Eye (tissue), 1 donor: ENCODE measurements at places on chromosomes 5 and 9.
A peak's percentile ranks its signal among the peaks of the same experiment; 100 is the strongest.

DNA sequence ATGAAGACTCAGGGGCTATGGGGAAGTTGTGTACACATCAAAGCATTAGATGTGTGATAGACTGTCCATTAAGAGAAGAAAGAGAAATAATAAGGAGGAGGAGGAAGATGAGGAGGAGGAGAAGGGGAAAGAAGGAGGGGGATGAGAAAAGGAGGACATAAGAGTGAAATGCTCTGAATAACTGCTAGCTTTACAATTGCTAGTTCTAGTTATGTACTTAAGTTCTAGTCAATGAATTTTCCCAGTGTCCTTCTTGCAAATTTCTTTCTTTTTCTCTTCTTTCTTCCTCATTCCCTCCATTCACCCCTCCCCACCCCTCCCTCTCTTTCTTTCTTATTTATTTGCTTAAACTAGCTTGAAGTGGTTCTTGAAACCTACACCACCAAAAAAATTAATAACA lies 534.9 kb upstream of the GRAMD2B start:
- DNase-seq, result no peak

- DNase-seq, result no peak
These were observed 201.9 kb upstream of the ISL1 start for GRCh38 chr5:51181208-51181894.

- no peak for DNase-seq
These were observed 11.9 kb downstream of the CARTPT start for GRCh38 chr5:71731015-71731414.

DNA sequence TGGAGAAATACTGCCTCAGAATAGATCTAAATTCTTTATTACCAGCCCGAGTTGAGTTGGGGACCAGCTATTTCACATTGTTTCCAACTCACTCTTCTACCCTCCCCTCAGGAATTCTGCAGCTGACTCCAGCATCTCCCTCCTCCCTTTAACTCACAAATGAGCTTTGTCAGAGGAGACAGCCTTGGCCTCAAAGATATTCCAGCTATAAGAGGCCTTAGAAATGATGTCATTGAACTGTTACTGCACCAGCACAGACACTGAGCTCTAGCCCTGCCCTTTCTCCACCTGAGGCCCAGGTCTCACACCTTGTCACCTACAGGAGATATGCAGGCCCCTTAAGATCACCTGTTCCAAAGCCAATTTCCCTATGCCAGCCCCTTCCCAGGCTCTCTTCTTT lies 78.4 kb upstream of the ATP10B start:
- DNase-seq, result peak; percentile 88

GRCh38 chr5:22649074-22649473 lies 204.1 kb downstream of the CDH12 start:
- DNase-seq, result peak; percentile 35

DNA sequence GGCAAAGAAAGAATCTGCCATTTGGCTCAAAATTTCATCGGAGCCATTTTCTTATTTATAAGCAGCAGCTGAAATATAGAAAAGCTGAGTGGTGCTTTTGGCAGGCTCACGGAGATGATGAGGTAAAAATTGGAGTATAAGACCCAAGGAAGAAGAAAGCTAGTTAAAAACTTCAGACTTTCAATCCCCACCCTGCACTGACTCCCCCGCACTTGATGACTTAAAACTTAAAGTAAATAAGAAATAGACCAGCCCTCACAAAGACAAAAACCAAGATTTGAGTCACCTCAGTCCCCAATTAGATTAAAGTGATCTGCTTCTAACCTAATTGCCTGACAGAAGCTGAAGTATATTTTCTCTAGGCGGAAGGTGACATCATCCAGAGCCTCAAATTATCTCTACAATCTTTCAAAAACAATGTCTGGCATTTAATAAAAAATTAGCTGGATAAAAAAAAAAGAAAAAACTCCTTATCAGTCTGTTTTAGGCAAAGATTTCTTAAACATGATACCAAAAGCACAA lies 124.0 kb upstream of the PJA2 start:
- DNase-seq, result peak; percentile 16

GRCh38 chr9:101508211-101508610 lies 25.4 kb upstream of the RNF20 start:
- DNase-seq, result no peak

- peak; percentile 79 for DNase-seq
These were observed 10.5 kb upstream of the IRF1 start for GRCh38 chr5:132500931-132501628.

- no peak for DNase-seq
These were observed 33.9 kb downstream of the PSMB7 start for GRCh38 chr9:124381170-124381945.

- DNase-seq, result no peak
These were observed 23.0 kb upstream of the ZNF782 start for GRCh38 chr9:96877269-96877668.

GRCh38 chr5:36359267-36359666 lies 57.6 kb upstream of the RANBP3L start:
- no peak for DNase-seq

GRCh38 chr9:101054657-101055056 lies 26.1 kb downstream of the PLPPR1 start:
- DNase-seq, result peak; percentile 76

GRCh38 chr5:14782591-14782990 lies 89.0 kb downstream of the ANKH start:
- DNase-seq, result no peak

GRCh38 chr5:169636477-169637084 lies 494 bp upstream of the DOCK2 start:
- no peak for DNase-seq

DNA sequence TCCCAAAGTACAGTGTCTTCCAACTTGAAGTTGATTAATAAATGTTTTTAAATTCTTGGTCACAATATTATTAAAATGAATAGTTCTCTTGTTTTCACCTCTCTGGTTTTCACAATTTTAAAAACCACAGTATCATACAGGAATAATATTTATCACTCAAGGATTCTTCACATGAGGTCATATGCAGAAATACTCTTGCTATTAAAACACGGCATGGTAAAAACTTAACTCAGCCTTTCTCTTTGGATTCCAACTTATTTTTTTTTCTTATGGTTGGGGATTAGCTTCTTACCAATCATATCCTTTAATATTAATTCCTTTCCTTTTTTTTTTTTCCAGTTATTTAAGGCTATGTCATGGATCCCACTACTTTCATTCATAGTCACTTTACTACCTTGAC lies 289.4 kb downstream of the ADAMTS6 start:
- DNase-seq, result no peak

GRCh38 chr5:58774937-58775336 lies 192.1 kb downstream of the RAB3C start:
- no peak for DNase-seq

- peak; percentile 23 for DNase-seq
These were observed 182.8 kb upstream of the SLC27A6 start for GRCh38 chr5:128782446-128782845.

DNA sequence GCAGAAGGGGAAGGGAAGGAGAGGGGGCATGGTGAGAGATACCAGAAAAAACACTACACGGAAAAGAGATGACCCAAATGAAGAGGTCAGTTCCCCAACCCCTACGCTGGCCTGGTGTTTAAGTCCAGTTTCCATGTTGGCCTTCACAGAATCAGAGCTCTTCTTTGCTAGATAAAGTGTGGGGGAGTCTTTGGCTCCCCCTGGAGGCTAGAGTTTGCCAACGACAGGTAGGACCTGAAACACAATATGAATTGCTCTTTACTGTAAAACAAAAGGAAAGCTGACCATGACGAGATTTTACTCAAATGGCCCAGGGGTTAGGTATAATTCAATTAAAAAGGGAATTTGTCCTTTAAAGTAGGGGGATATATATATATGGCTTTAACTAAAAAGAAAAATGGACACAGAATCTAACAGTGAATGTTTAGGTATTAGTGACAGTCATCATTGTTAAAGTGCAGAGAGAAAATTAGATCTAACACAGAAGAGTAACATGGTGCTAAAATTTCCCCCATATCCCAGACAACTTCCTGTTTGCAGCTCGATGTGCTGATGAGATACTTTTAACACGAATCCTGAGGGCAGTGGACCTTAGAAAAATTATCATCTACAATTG lies 92.0 kb downstream of the SV2C start:
- peak; percentile 83 for DNase-seq
